ENCODE measurements at places on chromosomes 11 and 22.
A peak's percentile ranks its signal among the peaks of the same experiment; 100 is the strongest.

DNA sequence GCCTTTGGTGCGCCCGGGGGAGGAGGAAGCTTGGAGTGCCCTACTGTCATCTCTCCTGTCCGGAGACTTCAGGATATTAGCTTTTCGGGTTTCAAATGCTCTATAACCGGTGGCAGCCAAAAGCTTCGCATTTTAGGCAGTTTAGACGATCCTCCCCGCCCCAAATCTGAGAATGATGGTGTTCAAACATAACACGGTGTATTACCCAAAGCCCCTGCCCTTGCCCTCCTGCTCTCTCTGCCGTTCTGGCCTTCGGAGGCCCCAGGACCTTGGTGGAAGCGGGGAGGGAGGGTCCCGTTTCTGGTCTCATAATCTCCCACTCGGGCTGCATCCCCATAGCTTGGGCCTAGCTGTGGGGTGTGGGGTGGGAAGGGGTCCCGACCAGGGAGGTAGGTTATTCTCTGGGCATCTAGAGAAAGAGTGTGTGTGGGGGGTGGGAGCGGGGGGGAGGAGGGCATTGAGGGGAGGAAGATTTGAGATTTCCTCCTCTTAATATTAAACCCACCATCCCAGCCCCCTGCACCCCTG is 2.3 kb downstream of the PKNOX2 start:
- no peak for DNase-seq

DNA sequence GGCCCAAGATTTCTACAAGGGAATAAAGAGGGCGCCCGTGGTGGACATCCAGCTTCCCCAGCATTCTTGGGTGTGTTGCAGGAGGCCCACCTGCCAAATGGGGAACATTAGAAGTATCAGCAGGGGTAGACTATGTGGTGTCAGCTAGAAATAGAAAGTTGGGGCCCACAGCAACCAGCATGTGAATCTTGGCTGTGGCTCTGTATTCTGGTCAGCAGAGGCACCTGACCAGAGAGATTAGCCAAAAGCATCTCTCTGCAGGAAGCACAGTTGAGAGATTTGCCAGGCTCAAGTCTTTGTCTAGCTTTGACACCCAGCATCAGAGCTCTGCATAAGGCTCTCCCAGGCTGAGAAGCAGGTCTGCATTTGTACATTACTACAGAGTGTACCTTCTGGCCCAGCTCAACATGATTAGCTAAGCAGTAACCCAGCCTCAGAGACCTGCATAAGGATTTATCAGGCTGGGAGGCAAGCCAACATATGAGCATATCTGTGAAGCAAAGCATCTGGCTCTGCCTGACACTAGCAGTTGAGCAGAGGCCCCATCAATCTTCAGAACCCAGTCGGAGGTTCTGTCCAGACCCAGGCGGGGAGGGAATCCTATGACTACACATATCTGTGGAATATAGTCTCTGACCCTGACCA is 79.9 kb downstream of the MS4A13 start:
- DNase-seq, result no peak

GRCh38 chr22:47655930-47656329 is 893.5 kb downstream of the TBC1D22A start:
- no peak for DNase-seq

- DNase-seq, result no peak
Observed at GRCh38 chr11:111550258-111550657, 9.7 kb downstream of the LAYN start.

- no peak for DNase-seq
Observed at GRCh38 chr11:692824-693414, 2.1 kb downstream of the DEAF1 start.

GRCh38 chr11:26329206-26329605 is 2.7 kb upstream of the ANO3 start:
- no peak for DNase-seq

DNA sequence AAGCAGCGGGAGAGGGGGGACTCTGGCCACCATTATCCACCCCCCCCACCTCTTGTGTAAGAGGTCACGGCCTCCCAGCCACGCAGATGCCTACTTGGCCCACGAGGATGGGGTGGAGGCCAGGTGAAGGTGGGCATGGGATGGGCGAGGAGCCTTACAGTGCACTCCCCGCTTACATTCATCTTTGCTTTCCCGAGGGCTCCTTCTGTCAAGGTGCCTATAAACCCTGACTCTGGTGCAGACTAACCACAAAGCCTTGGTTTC is 13.1 kb downstream of the NPTXR start:
- DNase-seq, result no peak

GRCh38 chr22:30326255-30326705 is 461 bp downstream of the TBC1D10A start:
- DNase-seq, result no peak

DNA sequence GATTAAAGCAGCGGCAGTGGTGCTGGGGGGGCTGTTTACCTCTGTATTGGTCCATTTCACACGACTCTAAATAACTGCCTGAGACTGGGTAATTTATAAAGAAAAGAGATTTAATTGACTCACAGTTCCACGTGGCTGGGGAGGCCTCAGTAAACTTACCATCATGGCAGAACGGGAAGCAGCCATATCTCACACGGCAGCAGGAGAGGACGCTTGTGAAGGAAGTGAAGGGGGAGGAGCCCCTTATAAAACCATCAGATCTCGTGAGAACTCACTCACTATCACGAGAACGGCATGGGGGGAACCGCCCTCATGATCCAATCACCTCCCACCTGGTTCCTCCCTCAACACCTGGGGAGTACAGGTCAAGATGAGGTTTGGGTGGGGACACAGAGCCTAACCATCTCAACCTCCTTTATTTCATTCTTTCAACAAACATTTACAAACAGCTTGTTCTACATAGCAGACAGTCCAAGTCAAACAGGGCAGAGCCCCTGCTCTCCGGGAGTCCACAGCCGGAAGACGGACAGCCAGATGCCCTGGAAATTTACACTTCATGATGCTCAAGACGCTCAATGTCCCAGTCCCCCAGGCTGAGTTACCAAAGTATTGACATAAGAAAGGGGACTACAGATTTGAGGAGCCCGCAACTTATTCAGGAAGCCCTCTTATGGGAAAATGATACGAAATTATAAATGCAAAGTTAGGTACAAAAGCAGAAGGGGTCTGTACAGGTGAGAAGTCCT is 26.3 kb upstream of the HMGXB4 start:
- no peak for DNase-seq

DNA sequence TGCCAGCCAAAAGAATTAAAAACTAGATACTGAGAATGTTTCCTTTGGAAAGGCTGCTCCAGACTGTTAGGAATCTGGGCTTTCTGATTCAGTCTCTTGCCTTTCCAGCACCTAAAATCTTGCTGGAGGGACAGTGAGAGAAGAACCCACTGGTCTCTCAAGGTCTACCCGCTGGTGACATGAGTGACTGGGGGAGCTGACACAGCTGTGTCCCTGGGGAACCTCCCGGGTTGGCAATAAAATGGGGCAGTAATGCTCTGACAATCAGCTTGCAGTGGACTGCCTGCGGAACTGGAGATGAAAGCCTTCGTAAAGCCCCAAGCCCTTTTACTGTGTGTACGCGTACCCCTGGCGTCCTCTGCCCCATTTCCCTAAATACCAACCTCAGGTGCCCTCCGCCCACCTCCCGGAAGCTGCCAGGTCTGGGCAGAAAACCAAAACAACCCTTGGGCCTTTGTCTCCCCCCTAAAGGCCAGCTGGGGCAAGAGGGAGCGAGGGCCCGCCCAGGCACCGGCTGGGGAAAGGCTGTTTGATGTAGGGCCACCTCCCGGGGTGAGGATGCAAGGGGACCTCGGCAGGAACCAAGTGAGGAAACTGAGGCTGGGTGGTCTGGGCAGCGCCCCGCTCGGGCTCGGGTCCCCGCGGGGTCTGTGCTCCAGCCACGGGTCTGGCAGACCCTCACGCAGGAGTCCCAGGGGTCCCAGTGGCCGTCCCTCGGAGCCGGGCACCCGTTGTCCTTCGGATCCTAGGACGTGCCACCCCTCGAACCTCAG is 741 bp downstream of the CARS1 start:
- no peak for DNase-seq

GRCh38 chr11:116888884-116889549 is 51.6 kb upstream of the APOA1 start:
- no peak for DNase-seq

GRCh38 chr22:45055936-45056335 is 46.1 kb upstream of the PHF21B start:
- DNase-seq, result no peak

- DNase-seq, result no peak
Observed at GRCh38 chr11:70301721-70302418, 31.4 kb downstream of the PPFIA1 start.

DNA sequence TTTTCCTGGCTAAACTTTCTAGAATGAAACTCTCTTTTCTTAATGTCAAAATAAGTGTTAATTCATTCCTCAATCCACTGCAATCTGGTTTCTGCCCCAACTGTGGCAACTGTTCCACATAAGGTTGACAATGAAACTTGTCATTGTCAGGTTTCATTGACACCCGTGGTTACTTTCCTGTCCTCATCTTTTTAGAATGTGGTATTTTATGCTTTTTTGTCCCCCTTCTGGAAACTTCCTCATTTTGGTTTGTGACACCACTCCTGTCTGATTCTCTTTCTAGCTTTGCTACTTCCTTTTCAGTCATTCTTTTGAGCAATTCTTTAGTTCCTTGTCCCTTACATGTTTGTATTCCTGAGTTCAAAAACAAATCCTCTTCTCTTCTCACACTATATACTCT is 7.5 kb upstream of the PDE3B start:
- DNase-seq, result peak; percentile 79

- DNase-seq, result no peak
Observed at GRCh38 chr11:65501186-65501471, 2.3 kb downstream of the MALAT1 start.

DNA sequence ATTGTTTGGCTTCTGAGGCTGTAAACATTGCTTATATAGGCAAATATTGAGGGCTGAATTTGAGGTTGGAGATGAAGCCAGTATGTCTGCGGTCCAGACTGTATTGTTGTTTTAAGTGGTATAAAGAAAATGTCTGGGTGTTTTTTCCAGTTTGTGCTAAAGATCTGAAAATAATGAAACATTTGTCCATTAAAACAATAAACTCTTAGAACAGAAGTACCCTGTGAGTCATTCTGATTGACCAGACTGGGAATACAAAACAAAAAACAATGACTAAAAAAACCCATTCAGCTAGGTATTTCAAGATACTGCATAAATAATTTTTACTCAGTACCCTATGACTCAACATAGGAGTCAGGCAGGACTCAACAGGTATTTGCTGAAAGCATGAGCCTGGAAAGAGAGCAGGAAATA is 20.4 kb downstream of the ALKBH8 start:
- DNase-seq, result no peak

DNA sequence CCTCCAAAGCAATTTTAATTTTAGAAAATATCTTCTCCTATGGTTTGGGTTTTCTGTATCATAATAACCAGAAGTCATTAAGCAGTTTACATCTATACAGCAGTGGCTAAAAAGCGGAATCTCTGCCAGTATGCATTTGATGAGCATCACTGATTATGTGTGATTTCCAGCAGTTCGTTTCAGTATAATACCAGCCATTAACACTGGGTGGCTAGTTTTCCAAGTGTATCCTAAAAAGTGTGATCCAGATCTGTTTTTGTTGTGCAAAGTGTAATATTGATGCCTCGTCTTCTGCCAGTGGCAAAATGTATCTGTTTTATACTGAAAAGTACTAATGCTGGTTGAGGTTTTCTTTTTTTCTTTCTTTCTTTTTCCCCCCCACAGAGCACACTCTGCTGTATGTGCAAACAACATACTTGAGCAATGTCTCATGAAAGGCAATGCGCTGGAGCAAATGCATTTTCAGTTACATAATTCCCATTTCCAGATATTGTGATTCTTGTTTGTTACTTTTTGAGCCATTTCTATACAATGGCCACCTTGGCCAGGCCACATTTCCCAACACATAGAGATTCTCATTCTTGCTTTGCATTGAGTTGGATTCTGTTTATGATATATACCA is 64.2 kb downstream of the SLC36A4 start:
- no peak for DNase-seq

- DNase-seq, result no peak
Observed at GRCh38 chr11:97995874-97996273, 1024.9 kb upstream of the CNTN5 start.

GRCh38 chr22:19495562-19496323 is 16.0 kb downstream of the CDC45 start:
- no peak for DNase-seq

GRCh38 chr11:1830322-1831223 is 4.2 kb upstream of the SYT8 start:
- no peak for DNase-seq

GRCh38 chr11:126267650-126268049 is 1.0 kb downstream of the SRPRA start:
- DNase-seq, result no peak

DNA sequence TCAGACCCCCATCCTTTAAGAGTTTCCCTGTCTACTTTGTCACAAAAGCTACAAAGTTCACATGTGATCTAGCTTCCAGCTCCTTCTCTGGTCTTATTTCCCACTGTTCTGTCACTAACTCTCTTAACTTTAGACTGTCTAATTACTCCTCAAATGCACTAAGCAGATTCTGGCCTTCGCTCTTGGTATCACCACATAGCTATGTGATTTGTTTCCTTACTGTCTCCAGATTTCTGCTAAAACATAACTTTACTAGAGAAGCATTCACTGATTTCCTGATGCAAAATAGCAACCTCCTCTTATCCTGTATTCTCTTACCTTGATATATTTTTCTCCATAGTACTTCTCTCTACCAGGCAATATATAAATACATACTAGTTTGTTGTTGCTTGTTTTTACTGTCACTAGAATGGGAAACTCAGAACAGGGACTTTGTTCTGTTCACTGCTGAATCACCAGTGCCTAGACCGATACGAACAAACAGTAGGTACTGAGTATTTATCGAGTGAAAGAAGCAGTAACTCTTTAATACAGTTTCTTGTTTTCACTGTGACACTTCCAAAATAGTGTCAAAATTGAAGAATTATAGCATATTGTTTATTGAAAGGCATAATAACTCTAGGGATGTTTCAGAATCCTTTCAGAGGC is 205.6 kb downstream of the DDX10 start:
- DNase-seq, result no peak

GRCh38 chr22:27134315-27134701 is 476.9 kb downstream of the MIAT start:
- peak; percentile 69 for DNase-seq

Measured in SIG-M5 (cell line).